RPMI7951 (cell line): ENCODE measurements at places on chromosomes 6 and 20. TPM values are rescaled to one million over a fixed set of nuclear protein-coding genes. Genes with fewer than 3 reads are reported as not detected.

DNA sequence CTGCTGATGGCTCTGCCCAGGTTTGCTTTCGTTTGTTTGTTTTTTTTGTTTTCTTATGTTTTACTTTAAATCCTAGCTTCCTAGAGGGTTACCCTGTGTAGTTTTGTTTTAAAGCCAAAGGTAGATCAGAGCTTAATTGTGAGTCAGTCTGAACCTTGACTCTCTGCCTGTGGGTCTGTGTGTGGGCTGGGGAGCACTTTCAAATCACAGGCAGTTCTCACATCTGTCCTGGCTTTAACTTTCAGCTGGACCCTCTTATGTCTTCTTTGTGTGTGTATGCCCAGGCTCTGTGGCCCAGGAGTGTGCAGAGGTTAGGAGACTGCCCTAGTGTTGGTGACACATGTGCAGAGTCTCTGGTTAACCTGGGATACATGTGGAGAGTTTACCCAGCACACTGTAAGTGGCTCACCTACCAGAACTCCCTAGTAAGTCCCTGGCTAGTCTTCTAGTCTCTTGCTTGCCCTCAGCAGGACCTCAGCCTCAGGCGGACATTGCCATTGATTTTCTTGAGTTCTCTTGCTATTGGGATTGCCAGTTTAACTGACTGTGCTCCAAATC, 19.0 kb downstream of the HIVEP1 start:
- no peak for DNase-seq

- no peak for DNase-seq
These were observed 68.7 kb downstream of the F13A1 start for GRCh38 chr6:6251555-6252280.

Gene HLA-DQA2
- total RNA-seq: not detected in 2 replicates

DNA sequence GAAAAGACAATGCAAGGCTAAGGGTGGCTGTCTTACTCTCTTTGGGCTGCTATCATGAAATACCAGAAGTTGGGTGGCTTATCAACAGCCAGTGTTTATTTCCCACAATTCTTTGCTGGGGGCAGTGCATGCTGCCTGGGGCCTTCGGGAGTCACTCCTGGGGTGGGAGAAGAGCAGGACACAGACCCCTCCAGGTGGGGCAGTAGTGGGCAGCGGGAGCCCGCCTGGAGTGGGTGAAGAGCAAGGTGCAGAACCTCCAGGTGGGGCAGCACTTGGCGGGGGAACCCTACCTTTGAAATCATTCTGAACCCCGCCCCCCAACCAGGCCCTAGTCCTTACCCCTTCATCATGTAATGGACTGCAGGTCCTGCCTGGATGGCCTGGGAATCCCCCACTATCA, 69.6 kb upstream of the THBS2 start:
- no peak for DNase-seq

- DNase-seq: peak; percentile 71
These were observed 55.5 kb upstream of the CCDC167 start for GRCh38 chr6:37555040-37555781.

- peak; percentile 32 for DNase-seq
These were observed 53.2 kb downstream of the EIF2S2 start for GRCh38 chr20:34058831-34059230.

GRCh38 chr6:86609549-86610388, 327.6 kb upstream of the HTR1E start:
- no peak for DNase-seq

Gene BPIFA1
- not detected in 2 replicates for total RNA-seq

Gene CNR1
- total RNA-seq: 2.5 and 3.4 TPM in 2 replicates

- DNase-seq: no peak
These were observed 7.3 kb downstream of the BPHL start for GRCh38 chr6:3125815-3126214.
